ENCODE measurements at places on chromosomes 2 and 18.

- no peak for DNase-seq
These were observed 95.0 kb downstream of the BOD1L2 start for GRCh38 chr18:57241869-57242268.

GRCh38 chr18:75827751-75828287 is 400.3 kb upstream of the SMIM21 start:
- no peak for DNase-seq

DNA sequence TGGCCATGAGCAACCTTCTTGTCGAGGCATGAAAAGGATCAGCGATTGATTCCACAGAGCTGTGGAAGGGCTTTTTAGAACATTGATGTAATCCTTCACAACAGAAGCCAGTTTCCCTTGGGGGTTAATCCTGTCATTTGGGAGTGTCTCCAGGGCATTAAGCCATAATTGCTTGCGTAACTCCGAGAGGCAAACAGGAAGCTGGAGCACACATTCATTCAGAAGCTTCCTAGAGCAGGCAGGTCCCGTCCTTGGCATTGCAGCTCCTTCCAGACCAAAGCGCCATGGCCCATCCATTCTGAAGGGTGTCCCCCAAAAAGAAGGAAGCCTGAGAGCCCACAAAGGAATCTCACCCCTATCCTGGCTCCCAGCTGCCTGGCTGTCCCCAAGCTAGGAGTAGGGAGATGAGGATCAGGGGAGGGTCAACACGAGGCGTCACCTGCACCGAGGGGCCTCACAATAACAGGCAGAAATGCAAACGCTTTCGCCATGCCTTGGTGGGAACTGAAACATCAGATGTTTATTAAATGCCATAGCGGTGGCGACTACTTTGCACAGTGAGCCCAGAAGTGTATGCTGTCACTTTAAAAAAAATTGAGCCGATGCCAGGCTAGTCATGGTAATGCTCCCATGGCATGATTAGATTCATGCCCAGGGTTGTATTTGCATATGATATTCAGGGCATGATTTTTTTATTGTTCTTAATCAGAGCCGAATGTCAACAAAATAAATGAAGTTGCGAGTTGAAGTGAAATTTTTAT is 339.4 kb downstream of the BCL11A start:
- DNase-seq: no peak

GRCh38 chr2:221104361-221104811 is 467.7 kb downstream of the EPHA4 start:
- peak; percentile 46 for DNase-seq

DNA sequence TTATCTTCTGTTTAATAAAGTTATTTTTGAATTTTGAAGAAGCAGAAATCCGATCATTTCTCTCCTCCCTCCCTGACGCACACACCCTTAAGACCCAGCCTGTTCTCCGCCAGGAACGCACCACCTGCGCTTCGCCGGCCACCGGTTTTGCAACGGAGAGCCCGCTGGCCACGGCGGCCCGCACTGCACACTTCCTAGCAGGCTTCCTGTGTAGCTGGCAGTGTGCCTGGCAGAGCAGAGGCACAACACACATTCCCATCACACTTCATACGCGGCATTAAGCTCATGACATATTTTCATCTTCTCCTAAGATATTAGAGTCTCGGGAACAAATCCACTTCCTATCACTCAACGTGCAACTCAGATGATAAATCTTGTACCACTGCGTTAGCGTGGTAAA is 148.0 kb downstream of the HDAC4 start:
- DNase-seq: no peak

DNA sequence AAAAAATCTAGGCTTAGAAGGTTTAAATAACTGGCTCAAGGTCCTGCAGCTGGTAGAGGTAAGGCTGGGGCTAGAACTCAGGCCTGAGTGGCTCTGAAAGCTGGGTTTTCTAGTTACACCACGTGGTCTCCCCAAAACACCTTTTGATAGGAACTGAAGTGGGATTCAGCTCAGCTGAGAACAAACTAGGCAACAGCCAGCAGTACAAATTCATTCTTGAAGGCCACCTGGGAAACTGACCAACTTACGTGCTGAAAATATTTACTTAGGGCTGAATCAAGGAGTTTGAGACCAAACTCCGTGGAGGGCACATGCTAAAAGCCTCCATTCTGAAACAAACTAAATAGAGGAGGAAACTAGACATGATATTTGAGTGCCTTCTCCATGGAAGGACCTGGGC is 67.2 kb downstream of the AOX1 start:
- no peak for DNase-seq

DNA sequence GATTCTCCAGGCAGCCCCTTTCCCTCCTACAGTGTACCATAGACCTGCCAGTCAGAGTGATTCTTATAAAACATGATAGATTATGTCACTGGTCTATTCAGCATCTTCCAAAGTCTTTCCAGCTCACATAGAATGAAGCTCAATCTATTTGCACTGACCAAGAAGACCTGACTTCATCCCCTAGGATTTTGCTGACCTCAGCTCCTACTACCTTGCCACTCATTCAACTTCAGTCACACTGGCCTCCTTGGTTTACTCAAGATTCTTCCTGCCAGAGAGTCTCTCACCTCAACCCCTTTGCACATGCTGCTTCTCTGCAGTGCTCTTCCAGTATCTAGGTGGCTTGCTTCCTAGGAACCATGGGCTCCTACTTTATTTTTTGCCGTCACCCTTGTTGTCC is 392.9 kb downstream of the PID1 start:
- DNase-seq: no peak

- DNase-seq: no peak
These were observed 420.0 kb downstream of the ZEB2 start for GRCh38 chr2:144099780-144100377.

GRCh38 chr2:88265352-88266303 is 95.5 kb downstream of the THNSL2 start:
- DNase-seq: no peak

DNA sequence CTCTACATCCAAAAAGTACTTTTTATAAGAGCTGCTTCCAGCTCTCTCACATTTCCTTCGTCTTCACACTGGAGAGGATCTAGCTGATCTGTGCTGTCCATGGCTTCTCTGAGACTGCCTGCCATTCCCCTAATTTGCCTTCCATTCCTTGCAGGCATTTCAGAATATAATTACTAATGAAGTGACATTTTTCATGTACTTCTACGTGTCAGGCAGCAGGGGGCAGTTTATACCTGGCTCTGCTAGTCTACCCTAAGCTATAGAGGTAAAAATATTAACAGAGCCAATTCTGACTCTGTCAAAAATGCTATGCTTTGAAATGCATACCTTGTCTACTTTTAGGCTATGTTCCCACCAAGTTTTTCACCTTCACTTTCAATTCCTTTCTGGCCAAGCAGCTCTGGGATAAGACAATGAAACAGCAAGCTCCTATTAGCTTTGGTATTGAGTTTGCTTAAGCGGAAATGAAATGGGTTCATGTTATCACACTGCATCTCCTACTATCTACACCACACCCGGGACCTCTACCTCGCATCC is 81.9 kb downstream of the MEP1B start:
- DNase-seq: no peak

DNA sequence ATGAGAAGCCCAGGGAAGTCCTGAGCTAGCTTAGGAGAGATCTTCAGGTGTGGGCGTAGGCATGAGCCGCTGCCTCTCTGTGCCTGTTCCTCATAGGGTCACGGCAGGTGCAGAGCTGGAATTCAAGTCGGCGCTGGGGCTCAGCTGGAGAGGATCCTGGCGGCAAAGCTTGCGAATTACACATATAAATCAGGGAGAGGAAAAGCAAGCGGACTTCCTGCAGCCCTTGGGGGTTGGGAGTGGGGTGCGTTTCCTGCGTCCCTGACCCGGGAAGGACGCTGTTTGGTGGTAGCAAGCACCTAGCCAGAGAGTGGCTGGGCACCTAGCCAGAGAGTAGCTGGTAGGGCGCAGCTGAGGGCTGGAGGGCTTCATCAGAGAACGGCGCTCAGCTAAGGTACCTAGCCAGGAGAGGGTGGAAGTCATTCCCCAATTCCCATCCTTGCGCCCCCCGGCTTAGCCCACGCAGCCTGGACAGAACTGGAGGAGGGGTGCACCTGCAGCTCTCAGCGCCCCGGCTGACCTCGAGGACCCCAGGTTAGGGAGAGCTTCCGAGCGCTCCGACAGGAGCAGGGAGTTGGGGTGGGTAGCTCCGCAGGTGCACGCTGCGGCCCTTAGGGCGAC is 459 bp upstream of the EFR3B start:
- no peak for DNase-seq

DNA sequence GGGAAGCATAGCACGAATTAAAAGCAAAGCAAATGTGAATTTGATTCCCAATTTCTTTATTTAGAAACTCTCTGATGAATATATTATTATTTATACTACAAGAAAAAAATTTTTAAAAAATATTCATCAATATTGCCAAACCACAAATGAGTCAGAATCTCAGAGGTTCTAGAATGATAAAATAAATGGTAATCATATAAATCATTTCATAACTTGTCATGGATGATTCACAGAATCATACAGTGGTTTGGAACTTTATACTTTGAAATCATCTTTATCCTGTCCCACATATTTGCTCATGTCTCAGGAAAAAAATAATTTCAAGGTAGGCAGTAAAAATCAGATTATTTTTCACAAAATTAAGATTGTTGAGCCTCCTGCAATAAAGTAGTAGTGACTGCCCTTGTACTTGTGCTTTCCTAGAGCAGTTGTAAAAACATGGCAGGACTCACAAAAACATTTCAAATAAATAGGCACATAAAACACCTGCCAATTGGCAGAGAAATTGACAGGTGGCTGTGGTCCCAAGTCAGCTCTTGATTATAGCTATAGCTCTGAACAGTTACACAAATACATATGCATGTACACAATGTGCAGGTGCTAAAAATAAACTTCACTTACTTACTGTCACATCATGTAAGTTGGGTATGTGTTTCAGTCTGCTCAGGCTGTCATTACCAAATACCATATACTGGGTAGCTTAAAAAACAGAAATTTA is 273.9 kb upstream of the SESTD1 start:
- no peak for DNase-seq

DNA sequence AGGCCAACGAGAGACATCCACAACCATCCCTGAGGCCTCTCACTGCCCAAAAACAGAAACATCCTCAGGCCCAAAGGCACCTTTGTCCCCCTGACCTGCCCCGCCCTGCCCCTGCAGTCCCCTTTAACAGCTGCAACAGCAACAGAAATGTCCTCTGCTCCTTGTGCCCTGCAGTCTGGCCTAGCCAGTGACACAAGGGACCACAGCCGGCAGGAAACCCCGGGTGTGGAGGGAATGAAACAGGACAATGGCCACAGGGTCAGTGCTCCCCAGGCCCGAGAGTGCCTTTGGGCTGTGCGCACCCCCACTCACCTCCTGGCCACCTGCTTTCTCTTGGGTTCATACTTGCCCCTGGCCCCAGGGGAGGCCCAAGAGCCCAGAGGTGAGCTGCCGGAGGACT is 35.6 kb downstream of the SNED1 start:
- DNase-seq: no peak

DNA sequence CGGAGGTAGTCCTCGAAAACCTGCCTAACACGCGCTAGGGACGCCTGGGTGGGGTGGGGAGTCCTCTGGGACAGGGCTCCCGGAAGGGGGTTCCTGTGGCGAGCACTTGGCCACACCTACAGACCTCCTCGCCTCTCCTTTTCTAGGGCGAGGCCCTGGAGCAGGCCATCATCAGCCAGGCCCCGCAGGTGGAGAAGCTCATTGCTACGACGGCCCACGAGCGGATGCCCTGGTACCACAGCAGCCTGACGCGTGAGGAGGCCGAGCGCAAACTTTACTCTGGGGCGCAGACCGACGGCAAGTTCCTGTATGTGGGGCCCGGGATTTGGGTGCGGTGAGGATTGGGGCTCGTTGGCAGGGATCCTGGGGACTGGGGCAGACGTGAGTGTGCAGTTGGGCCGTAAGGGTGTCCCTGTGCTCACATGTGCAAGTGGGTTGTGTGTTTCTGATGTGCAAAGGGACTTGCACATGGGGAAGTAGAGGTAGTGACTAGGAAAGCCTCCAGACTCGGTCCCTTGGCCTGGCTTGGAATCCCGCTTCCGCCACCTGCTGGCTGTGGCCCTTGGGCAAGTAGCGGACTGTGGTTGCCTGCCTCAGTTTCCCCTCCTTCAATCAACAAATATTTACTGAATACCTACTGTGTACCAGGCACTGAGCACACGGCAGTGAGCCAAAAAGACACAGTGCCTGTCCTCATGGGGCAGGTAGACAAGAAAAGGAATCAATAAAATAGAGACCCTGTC is 11.7 kb downstream of the ZAP70 start:
- no peak for DNase-seq

DNA sequence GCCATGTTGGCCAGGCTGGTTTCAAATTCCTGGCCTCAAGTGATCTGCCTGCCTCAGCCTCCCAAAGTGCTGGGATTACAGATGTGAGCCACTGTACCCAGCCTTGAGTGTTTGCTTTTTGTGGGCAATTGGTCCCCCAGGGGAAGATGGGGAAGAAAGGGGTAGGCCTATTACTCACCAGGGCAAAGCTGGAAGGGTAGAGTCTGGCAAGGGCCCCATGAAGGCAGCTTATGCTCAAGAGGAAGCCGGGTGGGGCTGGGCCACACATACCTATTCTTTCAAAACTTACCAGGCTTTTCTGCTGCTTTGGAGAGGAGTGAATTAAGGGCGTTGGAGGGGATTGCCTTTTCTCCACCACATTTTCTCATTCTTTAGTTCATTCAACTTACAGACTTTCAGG is 24.5 kb upstream of the CD28 start:
- DNase-seq: no peak

DNA sequence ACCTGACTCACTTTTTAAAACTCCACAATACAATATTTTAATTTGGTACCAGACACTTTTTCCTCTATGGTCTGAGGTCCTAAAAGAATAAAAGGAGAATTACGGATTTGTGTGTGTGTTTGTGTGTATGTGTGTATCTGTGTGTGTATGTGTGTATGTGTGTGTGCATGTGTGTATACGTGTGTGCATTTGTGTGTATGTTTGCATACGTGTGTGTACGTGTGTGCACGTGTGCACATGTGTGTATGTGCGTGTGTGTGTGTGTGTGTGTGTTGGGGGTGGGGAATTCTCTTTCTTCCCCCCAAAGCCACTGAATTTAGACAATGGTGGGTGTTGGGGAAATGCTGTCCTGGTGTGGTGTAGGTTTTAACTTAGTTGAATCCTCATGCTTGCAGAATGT is 807.7 kb upstream of the SALL3 start:
- DNase-seq: no peak

- DNase-seq: peak; percentile 82
These were observed at the start of gene BZW1 for GRCh38 chr2:200811333-200812121. BZW1 (plus strand) TSS chr2:200811910; CDS start chr2:200813218, 1,308 bp downstream.

DNA sequence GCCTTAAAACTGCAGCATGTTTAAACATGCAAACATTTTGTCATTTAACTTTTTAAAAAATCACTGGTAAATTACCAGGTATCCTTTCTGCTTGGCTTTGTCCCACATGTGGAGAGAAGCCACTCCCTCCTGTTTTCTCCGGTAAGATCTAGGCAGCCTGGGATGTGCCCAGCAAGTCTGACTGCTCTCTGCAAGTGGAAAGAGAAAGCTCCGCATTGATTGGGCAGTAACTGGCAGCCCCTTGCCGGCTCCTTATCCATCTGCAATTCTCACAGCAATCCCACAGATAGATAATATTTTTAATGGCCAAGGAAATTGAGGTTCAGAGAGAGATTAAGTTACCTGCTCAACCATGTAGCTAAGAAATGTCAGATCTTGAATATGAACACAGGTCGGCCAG is 136.1 kb downstream of the TMEM200C start:
- DNase-seq: no peak

- no peak for DNase-seq
These were observed 144.0 kb downstream of the GLI2 start for GRCh38 chr2:120879431-120880295.

Data from thoracic aorta (tissue), 2 donors.